AG04450 (cell line): ENCODE measurements at places on chromosomes 6 and 20.

GRCh38 chr6:43275801-43276576 lies 22.1 kb upstream of the SLC22A7 start:
- no peak for DNase-seq

- no peak for DNase-seq
These were observed 315.9 kb downstream of the TFAP2A start for GRCh38 chr6:10098756-10099528.

DNA sequence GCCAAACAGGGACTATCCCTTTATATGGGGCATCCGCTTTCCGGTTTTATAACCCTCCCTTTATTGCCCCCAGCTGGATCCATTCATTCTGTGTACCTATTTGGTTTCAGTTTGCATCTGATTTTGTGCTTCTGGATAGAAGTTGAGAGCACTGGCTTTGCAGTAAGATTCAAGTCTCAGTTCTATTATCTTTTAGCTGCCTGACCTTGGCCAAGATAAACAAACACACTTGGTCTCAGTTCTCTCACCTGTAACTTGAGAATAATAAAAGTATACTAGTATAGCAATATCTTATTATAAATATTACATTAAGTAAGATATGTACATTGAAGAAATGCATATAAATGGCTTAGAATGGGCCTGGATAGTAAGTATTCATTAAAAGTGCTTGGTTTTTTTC lies 182.4 kb upstream of the TSHZ2 start:
- DNase-seq, result no peak

DNA sequence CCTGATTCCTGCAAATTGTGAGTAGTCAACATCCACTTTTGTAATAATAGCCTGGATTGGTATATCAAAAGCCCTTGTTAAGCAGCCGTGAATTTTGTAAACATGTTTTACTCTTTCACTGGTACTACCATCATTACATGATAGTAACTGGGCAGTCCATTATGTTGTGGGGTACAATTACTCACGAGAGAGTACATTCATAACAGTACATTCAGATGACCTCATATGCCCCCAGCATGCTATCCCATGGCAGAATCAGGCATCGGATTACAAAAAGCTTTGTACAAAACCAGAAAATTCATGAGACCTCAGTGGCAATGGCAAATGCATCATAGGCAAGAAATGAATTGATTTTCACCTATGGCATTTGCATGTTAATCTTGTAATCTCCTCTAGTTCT lies 166.2 kb downstream of the EPM2A start:
- no peak for DNase-seq

- no peak for DNase-seq
These were observed 304.9 kb downstream of the CDH26 start for GRCh38 chr20:60262967-60263603.

DNA sequence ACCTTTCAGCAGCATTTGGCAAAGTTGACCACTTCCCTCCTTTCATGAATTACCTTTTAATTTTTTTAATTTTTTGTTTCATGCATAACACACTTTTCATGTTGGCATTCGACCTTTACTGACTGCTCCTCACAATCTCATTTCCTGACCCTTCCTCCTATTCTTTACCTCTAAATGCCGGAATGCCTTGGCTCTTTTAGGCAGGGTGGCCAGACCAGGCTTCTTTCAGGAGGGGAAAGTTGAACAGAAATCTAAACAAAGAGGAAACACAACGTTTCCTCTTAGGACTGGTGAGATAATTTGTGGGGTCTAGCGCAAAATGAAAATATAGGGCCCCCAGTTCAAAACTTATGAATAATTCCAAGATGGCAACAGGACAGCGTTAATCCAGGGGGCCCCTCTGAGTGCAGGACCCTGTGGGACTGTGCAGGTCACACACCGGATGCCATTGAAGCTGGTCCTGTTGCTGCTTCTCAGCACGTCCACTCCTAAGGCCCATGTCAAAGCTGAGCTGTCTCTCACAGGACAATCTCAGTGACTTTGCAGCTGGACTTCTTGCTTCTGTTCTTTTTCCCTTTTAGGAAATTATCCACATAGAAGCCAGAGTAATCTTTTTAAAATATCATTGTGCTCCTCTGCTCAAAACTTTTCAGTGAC lies 313.8 kb downstream of the HDGFL1 start:
- DNase-seq, result no peak
